ENCODE measurements at places on chromosomes 13 and 19. TPM values are rescaled to one million over a fixed set of nuclear protein-coding genes. Genes with fewer than 3 reads are reported as not detected.

- no peaks in the 10 kb centered on the region for H3K27me3 ChIP-seq
- peaks cover 3% of the 10 kb centered on the region for H3K36me3 ChIP-seq
- H3K27ac ChIP-seq: no peak overlapping the region
- H3K4me3 ChIP-seq: no peak overlapping the region
Observed at GRCh38 chr19:51422053-51422448, 4.6 kb upstream of the SIGLEC10 start.

- no peaks in the 10 kb centered on the region for H3K36me3 ChIP-seq
- H3K4me3 ChIP-seq: no peak overlapping the region
- no peaks in the 10 kb centered on the region for H3K27me3 ChIP-seq
- no peak for DNase-seq
- H3K27ac ChIP-seq: no peak overlapping the region
Observed at GRCh38 chr13:99737481-99738245, 233.9 kb downstream of the ZIC5 start.

GRCh38 chr13:102897371-102898138 is 51.7 kb downstream of the ERCC5 start:
- DNase-seq: no peak
- H3K4me1 ChIP-seq: peaks cover 13% of the 10 kb centered on the region
- no peak overlapping the region for H3K4me3 ChIP-seq
- H3K27ac ChIP-seq: no peak overlapping the region
- no peaks in the 10 kb centered on the region for H3K36me3 ChIP-seq
- no peaks in the 10 kb centered on the region for H3K27me3 ChIP-seq

- H3K36me3 ChIP-seq: no peaks in the 10 kb centered on the region
- DNase-seq: no peak
- peaks cover 5% of the 10 kb centered on the region for H3K4me1 ChIP-seq
- H3K27ac ChIP-seq: no peak overlapping the region
- no peak overlapping the region for H3K4me3 ChIP-seq
Observed at GRCh38 chr19:11457115-11457514, 21.7 kb downstream of the PRKCSH start.

DNA sequence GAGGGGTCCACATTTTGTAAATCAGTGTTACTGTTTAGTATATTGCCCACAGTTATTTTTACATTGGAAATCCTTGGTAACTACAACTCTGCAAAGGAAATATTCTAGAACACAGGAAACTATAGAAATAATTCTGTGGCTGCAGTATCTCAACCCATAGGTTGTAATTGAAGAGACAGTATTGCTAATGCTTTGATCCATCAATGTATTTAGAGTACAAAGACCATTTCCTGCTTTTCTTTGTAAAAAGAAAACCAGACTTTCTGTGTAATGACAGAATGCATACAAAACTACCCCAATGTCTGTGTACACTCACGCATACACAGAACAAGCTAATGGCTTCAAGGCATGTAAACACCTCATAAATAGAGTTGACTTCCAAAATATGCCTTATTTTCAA is 622.1 kb upstream of the ARGLU1 start:
- no peak for DNase-seq
- no peaks in the 10 kb centered on the region for H3K27me3 ChIP-seq
- H3K27ac ChIP-seq: no peak overlapping the region
- no peak overlapping the region for H3K4me3 ChIP-seq

GRCh38 chr13:23766283-23766682 is 122.9 kb downstream of the MIPEP start:
- no peak overlapping the region for H3K4me3 ChIP-seq
- DNase-seq: no peak
- H3K36me3 ChIP-seq: no peaks in the 10 kb centered on the region
- H3K27me3 ChIP-seq: no peaks in the 10 kb centered on the region

Gene DACH1
- not detected for total RNA-seq

Gene LRRC63
- total RNA-seq: not detected

Gene LCP1
- 415 TPM for total RNA-seq

Gene AXL
- not detected for total RNA-seq

Gene STOML3
- not detected for total RNA-seq

Measured in Karpas-422 (cell line).